ENCODE measurements at places on chromosomes 11 and 22.
A peak's percentile ranks its signal among the peaks of the same experiment; 100 is the strongest.

- no peak for DNase-seq
Measured at GRCh38 chr11:38153985-38154384, 1555.9 kb upstream of the RAG2 start.

DNA sequence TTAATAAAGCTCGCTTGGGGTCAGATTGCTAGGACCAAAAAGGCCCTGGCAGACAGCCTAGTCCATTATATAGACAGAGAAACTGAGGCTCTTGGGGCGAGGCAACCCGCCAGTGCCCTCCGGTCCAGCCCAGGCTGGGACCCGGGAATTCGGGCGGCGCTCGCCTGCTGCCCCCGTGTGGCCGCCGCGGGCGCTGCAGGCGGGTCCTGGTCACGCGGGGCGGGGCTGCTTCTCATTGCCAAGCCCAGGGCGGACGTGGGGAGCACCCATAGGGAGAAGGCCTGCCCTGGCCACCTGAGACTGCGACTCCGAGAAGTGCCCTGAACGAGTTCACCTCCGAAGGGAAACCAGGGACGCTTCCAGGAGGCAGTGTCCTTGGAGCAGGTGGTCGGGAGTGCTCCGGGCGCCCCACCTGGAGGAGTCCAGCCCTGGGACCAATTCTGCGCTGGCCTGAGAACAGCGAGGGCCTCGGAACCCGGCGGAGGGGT lies 36.0 kb upstream of the CSNK1E start:
- peak; percentile 73 for DNase-seq

DNA sequence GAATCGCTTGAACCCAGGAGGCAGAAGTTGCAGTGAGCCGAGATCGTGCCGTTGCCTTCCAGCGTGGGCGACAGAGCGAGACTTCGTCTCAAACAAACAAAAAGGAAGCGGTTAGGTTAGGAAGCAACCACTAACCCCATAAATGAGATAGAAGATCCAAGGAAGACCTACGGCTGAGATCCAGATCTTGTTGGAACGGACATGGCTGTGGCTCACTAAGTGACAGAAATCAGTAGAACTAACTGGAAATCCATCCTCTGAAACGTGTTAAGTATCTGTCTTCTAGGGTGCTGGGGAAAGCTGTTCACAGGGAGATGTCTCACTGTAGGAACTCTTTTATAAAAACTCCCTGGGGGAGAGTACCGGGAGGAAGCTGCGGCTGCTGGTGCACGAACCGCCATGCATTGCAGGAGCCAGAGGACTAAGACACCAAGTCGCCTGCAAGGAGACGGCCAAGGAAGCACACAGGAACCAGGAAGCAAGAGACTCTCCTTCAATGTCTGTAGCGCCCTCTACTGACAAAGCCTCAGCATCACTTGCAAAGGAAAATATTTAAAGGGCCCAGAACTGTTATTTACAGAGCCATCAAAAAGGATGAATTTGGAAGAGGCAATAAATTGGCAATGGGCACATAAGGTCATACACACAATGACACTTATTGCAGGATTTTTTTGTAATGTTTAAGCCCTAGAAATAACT lies 16.9 kb upstream of the SPTY2D1 start:
- no peak for DNase-seq

DNA sequence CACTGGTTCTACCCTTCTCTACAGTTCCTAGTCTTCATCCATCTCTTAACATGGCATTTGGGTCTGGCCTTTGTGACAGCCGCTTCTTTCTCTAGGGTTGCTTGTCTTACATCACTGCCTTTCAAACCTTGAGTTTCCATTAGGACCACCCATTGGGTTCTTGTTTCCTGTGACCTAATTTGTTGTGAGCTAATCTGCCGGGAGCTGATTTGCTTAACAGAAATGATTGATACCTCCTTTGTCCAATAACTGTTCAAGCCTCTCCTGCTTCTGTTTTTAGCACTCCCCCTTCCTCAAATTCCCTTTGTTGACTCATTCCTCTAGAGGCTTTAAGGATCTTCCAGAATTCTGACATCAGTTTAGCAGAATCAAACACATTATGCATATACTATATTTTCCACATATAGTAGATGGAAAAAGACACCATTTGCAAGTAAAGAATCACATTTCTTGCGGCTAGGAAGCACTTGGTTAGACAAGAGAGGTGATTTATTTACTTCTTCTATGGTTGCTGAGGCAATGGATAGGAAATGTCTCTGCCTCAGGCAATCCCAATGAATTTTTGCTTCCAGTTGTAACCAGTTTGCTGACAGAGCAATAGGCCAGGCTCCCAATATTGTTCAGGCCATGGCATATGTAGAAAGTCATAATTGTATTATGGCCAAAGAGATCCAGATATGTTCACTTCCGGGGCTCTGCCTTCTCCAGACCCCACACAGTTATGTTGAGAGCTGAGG lies 130.7 kb downstream of the SNX19 start:
- DNase-seq = no peak

- no peak for DNase-seq
Measured at GRCh38 chr11:83656796-83657330, 370.7 kb upstream of the CCDC90B start.

DNA sequence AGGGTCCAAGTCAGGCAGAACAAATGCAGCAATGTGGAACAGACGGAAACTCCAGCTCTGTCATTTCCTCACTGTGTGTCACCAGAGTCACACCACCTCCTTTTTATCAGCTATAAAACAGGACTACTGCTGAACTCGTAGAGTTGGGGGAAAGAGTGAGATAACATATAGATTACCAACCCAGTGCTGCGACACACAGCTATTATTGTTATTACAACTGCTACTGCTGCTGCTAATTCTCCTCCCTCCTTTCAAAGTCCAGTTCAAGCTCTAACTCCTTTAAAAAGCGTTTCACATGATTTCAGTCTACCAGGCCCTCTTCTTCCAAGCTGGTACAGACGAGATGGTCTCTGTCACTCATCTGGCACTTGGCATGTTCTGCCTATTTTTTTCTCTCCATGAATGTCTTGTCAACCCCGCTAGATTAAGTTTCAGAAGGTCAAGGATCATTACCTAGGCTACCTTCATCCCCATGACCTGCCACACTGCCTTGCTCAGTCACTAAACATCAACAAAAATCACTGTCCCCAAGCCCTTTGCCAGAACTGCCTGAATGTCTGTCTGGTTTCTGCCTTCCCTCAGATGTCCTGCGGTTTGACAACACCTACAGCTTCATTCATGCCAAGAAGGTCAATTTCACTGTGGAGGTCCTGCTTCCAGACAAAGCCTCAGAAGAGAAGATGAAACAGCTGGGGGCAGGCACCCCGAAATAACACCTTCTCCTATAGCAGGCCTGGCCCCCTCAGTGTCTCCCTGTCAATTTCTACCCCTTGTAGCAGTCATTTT lies 3.7 kb upstream of the MTFP1 start:
- DNase-seq = no peak

GRCh38 chr11:65781152-65781961 lies 581 bp upstream of the AP5B1 start:
- DNase-seq = no peak

- DNase-seq = no peak
Measured at GRCh38 chr11:67396259-67396581, 4.4 kb downstream of the RAD9A start.

GRCh38 chr11:71451596-71452198 lies 1.3 kb upstream of the NADSYN1 start:
- no peak for DNase-seq

DNA sequence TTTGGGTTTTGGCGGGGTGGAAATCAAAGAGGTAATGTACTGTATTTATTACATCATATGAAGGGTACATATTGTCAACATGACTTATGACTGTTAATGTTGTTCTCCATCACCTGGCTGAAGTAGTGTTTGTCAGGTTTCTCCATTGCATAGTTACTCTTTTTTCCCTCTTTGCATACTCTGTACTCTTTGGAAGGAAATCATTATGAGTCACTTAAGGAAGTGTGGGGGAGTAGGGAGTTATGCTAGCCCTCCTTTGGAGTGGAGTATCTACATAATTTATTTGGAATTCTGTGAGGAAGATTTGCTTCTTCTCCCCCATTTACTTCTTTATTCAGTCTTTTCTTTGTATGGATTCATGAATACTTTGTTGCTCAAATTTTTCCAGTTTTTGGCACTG lies 3.6 kb upstream of the PGR start:
- no peak for DNase-seq

Data from stimulated activated CD4-positive, alpha-beta T cell treated with anti-CD3 and anti-CD28 coated beads, Interleukin-4, amount 100 ng/mL, for 4 hours (primary cell).